Activated CD8-positive, alpha-beta memory T cell treated with anti-CD3 and anti-CD28 coated beads for 1 hour (primary cell): ENCODE measurements at places on chromosomes 3 and 15.

GRCh38 chr3:119834754-119835370 lies 53.0 kb downstream of the NR1I2 start:
- DNase-seq, result no peak

GRCh38 chr15:40618906-40619305 lies 24.9 kb downstream of the KNL1 start:
- DNase-seq, result no peak

- no peak for DNase-seq
These were observed 274.7 kb downstream of the TUSC7 start for GRCh38 chr3:116984301-116984700.

DNA sequence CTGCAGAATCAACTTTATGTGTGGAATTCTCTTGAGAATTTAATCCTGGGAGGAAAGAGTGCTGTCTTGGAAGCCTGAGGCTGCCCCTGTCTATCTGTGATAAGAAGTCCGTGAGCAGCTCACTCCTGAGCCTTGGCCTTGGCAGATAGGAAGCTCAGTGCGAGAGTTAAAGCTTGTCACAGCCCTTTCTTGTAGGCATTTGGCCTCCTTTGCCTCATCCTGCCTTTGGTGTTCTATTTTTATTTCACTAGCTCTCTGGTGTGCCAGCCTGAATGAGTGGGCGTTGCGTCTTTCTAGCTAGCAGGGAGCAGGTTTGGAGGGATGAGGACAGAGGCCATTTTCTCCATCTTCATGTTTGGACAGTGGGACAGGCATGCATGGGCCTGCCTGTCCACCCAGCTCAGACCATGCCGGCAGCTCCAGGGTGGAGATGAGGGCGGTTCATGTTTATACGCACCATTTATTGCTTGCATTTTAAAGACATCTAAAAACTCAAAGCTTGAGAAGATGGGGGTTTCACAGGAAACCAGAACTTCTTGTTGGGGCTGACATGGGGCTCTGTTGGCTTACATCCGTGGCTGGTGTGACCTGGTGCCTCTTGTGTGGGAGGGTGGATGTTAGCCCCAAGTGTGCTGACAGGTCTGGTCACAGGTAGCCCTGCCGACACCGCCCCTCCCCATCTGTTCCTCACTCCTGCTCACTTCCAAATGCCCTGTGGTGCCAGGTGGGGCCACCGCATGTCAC lies 29.8 kb downstream of the IRAK2 start:
- peak; percentile 30 for DNase-seq

DNA sequence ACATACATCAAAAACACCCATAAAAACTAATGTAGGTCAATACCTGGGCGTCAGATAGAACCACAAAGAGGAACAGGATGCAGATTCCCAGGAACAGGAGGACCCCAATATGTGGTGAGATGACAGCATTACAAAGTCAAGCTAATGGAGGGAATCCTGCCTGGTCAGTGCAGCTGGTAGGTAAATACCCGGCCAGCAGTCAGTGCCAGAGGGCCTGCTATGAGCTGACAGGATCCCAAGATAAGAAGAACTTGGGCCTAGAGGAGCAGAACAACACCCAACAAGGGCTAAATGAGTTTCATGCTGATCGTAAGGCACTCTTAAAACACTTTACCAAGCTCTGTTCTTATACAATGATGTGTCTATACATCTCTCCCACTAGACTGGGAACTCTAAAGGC lies 61.2 kb upstream of the KCNMB2 start:
- no peak for DNase-seq

- no peak for DNase-seq
These were observed 43.8 kb downstream of the ALDH1L1 start for GRCh38 chr3:126136428-126137220.

DNA sequence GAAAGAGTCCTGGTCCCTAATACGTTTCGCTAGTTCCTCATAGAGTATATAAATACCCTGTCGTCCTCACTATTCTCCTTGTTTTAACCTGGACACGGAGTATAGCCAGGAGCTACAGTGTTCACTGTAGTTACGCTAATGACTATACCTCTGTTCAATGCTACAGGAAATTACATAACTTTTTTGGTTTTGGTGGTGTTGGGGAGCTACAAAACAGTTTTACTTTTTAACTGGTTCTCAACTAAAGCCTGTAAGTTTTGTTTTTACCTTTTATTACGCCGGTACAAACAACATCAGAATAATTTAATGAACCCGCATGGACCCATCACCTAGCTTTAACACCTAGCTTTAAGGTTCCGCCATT lies 1.5 kb downstream of the LMLN start:
- DNase-seq, result no peak

DNA sequence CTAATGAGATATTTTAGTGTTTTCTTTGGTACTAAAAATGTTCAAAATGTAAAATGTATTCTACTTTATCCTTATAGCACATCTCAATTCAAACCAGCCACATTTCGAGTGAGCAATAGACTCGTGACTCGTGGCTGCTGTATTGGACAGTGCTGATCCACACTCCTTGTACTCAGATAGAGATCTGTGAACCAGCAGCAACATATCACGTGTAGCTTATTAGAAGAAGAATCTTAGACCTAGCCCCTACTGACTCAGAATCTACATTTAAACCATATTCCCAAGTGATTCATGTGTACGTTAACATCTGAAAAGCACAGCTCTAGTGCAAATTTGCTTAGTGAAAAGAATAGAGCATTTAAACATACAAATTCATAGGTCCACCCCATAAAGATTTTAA lies 130.9 kb downstream of the IL1RAP start:
- no peak for DNase-seq

GRCh38 chr3:126510308-126510910 lies 7.2 kb downstream of the UROC1 start:
- DNase-seq, result no peak

GRCh38 chr15:71352765-71353164 lies 237.5 kb downstream of the THSD4 start:
- DNase-seq, result no peak

DNA sequence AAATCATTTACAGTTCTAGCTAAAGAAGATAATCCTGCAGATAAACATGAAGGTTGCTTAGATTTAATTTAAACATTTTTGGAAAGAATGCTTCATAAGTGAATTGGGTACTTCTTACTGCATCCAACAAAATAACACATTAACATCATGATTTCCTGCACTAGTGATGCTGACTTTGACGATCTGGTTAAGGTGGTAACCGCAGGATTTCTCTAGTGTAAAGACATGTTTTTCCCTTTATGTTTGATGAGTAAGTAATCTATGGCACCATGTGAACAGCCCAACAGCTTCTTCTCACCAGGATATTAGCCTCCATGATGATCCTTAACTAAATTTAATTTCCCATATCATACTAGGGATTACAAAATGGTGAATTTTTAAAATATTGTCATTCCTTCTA lies 14.1 kb downstream of the SPPL2A start:
- DNase-seq, result no peak

- DNase-seq, result no peak
These were observed 2.4 kb downstream of the CPLX3 start for GRCh38 chr15:74828835-74829234.

DNA sequence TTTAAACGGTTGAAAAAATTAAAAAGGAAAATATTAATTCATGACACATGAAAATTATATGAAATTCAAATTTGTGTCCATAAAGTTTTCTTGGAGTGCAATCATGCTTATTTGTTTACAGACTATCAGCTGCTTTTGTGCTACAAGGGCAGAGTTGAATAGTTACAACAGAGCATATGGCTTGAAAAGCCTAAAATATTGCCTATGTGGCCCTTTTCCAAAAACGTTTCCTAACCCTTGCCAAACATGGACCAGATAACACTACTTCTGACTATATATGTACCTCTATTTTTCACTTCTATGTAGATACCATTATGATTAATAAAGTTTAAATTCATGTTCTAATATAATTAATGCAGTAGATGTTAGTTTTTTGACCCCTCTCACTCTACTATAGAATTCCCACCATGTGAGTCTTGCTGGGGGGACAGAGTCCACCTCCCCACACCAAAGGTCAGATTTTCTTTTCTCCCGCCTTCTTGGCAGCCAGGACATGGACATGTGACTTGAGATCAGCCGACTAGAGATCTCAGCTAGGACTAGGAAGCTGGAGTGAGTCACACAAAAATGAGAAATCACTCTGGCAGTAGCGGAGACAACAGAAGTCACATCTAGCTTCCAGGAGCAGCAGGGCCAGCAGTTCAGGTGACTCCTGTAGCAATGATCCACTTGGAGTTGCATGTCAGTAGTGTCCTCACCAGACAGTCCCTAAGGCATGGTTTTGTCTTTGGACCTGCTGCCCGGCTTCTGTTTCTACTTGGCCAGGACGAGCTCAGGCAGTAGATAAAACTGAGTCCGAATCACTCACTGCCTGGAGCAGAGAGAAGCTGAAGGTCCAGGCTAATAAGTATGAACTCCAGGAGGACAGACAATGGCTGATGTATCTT lies 22.4 kb downstream of the CIAO2A start:
- no peak for DNase-seq

DNA sequence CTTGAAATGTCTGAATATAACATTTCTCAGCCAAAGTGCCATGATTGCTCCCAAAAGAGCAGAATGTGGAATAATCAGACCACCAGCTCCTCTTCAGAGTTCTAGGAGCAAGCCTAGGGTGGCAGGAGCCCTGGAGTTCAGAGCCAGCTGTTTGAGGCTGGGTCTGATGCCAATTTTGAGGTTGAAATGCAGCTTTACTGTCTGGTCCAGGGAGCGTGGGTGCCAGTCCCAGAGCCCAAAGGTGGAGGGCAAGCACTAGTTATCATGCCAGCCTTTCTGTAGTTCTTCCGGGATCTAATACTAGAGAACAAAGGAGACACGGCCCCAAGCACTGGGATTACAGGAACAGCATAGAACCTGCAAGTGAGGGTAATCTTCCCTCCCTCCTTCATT lies 69.3 kb downstream of the TNFAIP8L3 start:
- DNase-seq, result no peak

DNA sequence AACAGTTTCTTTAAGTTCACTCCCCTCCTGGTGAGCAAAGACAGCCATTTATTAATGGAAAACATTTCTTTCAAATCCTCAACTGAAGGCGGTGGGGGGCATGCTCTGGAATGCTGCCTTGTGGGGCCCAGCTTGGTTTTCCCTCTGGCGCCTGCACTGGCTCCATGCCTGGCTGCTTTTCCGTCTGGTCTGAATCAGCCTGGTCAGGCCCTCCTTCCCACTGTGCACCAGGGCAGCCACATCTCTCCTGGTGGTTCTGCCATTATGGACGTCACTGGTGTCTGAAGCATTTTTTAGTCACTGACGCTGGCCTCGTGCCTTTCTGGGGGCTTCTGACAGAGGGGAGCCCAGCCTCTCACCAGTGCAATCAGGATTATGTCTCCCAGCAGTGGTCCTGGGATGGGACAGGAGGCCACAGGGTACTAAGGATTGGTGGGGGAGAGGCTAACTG lies 57.6 kb upstream of the APEH start:
- DNase-seq, result no peak

DNA sequence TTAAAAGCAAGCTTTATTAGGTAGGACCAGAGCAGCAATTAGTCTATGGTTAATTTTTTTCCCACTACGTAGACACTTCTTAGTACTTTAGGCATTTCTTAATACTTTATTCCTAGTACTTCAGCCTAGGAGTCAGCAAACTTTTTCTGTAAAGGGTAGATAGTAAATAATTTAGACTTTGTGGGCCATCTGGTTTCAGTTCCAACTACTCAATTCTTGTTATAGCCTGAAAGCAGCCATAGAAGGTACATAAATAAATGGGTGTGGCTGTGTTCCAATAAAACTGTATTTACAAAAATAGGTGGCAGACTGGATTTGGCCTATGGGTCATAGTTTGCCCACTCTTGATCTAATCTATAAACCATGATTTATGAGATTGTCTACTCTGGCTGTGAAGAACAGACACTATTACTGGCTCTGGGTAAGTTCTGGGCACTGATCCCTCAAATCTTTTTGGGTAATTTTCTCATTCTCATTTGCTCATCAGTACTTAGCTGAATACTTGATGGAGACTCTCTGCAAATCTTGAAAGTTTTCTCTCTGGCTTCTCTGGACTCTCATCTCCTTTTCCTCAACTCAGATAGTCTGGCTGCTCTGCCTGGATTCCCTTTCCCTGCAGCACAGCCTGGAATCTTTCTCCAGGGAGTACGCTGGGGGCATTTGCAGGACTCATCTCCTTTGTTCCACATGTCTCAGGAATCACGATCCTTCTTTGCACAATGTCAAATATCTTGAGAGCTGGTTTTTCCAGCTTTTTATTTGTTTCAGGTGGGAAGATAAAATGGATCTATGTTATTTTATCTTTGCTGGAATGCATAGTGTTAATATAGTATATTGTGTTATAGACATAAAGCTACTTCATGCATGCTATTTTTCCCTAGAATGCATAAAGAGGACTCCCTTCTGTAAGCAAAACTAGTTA lies 524.8 kb upstream of the TBL1XR1 start:
- DNase-seq, result no peak

- no peak for DNase-seq
These were observed 2.1 kb upstream of the IGSF10 start for GRCh38 chr3:151462991-151463390.

GRCh38 chr3:94349310-94349878 lies 286.5 kb downstream of the NSUN3 start:
- DNase-seq, result no peak

GRCh38 chr3:98962189-98962930 lies 60.9 kb upstream of the DCBLD2 start:
- no peak for DNase-seq

GRCh38 chr3:115375362-115375761 lies 228.3 kb upstream of the ZBTB20 start:
- DNase-seq, result no peak

GRCh38 chr15:98980899-98981228 lies 26.7 kb downstream of the PGPEP1L start:
- DNase-seq, result no peak

DNA sequence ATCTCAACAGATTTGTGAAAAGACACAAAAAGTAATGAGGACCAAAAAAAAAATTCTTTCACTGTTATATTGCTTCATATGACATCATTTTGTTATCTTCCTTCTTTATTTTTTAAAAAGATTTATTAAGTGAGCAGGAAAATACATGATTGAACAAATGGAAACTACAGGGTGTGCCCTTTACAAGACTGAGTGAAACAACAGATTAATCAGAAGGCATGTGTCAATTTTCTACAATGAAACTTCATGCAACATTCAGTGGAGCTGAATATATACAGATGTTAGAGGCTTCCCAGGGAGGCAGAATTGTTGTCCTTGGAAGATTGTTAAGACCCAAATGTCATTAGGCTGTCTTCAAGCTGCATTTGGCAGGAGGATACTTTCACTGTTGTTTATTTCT lies 28.4 kb upstream of the SLC2A2 start:
- no peak for DNase-seq

- DNase-seq, result no peak
These were observed 88.8 kb upstream of the CHD2 start for GRCh38 chr15:92811148-92811913.

GRCh38 chr3:111542611-111543300 lies 759 bp downstream of the CD96 start:
- no peak for DNase-seq

GRCh38 chr3:53422954-53423698 lies 71.3 kb upstream of the CACNA1D start:
- no peak for DNase-seq

- no peak for DNase-seq
These were observed 82.0 kb upstream of the ATP11B start for GRCh38 chr3:182711261-182711683.

- DNase-seq, result no peak
These were observed 25.0 kb upstream of the DGKG start for GRCh38 chr3:186386883-186387560.

GRCh38 chr3:21697707-21698106 lies 53.3 kb downstream of the ZNF385D start:
- DNase-seq, result no peak
